ENCODE measurements at places on chromosomes 7 and 10. TPM values are rescaled to one million over a fixed set of nuclear protein-coding genes. Genes with fewer than 3 reads are reported as not detected.
A peak's percentile ranks its signal among the peaks of the same experiment; 100 is the strongest.

Gene RBP4
- polyA plus RNA-seq = 33.9 TPM

DNA sequence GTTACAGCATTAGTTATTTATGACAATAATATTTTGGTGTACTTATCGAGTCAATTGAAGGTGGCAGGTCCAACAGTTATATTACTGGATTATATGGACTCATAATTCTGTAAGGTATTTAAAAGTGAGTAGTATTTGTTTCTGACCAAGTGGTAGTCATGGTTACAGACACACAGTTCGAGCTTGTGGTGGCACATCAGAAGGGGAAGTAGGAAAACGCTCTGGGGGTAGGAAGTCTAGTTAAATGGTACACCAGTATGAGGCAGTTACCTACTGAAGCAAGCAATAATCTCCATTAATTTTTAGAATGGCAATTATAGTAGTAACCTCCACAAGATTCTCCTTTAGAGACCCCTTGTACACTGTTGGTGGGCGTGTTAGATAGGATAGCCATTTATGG is 541.2 kb downstream of the ETV1 start:
- no peak for DNase-seq

DNA sequence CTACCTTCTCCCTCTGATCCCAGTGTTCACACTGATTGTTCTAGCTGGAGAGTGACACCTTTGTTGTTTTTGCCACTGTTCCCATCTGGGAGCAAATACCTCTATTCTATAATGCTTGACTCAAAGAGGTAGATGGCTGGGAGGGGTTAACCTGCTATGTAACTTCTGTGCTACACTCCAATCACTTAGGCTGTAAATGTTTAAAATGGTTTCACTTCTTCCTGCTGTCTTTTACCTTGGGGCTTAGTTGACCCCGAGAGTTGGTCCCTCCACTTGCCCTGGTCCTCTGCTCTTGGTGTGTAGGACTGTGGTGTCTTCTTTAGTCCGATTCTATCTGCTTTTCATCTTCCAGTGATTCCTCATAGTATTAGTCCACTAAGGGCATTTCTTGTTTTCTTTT is 22.3 kb downstream of the KLHDC10 start:
- DNase-seq = peak; percentile 26

DNA sequence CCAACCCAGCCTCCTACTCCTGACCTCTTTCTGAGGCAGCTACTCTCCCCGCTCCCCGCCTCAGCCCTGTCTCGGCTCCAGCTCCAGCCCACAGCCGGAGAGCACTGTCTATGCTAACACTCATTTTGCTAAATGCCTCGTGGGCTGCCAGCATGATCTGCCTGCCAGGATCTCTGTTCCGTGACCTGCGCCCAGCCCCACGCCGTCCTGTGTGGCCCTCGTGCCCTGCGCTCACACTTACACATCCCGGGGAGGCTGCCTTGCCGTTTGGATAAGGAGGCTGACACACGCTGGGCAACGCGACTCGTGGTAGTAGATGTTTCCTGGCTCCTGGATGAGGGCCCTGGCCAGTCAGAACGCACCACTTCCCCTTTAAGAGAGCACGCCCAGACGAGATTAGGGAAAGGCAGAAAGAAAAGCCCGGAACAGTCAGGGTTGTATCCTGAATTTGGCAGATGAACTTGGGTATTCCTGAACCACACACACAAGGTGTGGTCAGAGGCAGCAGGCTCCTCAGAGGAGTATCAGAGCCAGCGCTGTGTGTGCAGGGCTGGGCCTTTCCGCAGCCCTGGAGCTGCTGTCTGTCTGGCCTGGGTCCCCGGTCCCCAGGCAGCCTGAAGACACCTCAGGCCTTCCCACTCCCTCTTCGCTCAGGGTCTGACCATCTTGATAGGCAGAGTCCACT is 97.7 kb upstream of the EFCAB10 start:
- no peak for DNase-seq

DNA sequence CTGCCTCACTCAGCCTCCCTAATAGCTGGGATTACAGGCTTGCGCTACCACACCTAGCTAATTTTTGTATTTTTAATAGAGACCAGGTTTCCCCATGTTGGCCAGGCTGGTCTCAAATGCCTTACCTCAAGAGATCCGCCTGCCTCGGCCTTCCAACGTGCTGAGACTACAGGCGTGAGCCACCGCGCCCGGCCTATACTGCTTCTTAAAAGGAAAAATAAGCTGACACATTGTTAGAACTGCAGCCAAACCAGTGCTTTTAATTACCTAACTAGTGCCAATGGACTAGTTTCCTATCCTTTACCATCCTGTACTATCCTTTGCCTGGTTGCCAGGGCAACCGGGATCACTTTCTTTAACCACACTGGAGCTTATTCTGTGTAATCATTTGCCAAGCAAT is 108.0 kb downstream of the LRRTM3 start:
- DNase-seq = no peak

GRCh38 chr7:26022982-26023381 is 129.0 kb upstream of the NFE2L3 start:
- no peak for DNase-seq

Gene RSPH10B2
- polyA plus RNA-seq = 0.70 TPM

DNA sequence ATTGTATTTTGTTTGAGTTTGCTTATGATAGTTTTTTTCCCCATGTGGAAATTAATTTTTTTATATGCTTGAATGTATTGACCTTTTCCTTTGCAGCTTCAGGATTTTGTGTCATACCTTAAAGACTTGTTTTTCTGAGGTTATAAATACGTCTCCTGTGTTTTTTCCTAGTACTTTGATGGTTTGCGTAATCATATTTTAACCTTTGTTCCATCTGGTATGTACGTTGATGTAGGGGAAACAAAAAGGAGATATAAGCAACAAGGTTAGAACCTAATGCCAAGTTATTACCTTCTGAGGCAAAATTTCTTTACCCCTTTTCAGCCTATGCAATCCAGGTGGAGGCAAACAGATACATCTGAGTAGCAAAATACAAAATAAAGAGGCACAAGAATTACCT is 17.9 kb downstream of the FGL2 start:
- no peak for DNase-seq

Gene RINT1
- 21.0 TPM for polyA plus RNA-seq

- DNase-seq = no peak
Measured at GRCh38 chr7:105703207-105703930, 122.1 kb upstream of the EFCAB10 start.

DNA sequence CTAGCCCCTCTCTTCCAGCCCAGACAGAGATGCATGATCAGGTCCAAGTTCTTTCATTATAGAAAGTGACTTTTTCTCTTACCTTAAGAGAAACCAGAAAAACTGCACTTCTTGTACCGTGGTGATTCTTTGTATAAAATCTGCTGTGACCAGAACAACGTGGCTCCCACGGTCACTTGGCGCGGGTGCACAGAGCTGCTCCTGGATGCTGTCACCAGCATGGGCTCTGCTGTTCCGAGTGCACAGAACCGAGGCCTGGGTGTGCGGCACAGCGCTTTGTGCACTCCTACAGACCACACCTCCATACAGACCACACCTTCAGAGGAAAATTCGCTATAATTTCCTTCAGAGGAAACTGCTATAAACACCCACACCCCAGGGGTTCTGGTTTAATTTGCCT is 26.0 kb downstream of the VIPR2 start:
- no peak for DNase-seq

DNA sequence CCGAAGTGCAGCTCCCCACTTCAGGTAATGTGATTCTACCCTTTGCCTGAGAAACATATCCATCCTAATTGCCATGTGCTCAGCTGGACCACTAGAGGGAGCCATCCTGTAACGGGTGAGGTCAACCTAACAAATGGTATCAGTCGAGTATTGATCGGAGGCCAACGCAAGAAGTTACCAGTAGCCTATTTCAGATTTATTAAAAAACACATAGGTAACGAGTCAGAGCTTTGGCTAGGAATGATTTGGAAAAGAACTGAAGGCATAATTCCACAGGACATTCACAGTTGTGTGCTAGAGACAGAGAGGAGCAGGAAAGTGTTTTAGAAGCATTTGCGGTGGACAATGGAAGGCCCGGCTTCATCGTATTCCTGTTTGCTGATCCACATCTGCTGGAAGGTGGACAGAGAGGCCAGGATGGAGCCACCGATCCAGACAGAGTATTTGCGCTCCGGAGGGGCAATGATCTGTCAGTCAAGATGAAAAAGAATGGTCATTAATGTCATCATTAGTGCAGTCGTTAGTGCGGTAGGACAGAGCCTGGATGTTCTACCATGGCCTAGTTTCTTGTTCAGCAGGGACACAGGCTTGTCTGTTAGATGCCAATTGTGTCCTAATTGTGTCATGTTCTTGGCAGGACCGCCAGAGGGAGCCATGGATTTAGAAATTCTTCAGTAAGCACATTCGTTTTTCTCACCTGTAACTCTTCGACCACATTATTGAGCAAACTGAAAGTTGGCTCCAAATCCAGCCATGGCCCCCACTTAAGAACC is 17.5 kb downstream of the ACTA2 start:
- DNase-seq = peak; percentile 70

GRCh38 chr7:4819560-4820404 is 42.0 kb downstream of the PAPOLB start:
- DNase-seq = no peak

DNA sequence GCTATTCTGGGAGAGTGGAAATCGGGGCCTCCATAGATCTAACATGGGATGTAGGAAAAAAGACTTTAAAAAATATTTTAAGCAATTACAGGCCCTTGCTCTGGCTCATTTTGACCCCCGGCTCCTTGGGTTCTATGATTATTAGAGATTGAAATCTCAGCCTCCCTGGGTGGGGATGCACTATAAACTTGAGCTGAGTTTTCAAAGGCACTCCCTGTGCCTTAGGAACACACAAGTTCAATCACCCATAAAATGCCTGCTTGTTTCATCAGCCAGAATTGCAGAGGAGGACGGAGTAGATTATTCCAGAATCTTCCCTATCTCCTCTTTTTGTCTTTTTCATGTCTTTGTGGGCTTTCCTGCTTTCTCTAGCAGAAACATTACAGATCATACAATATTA is 145.4 kb downstream of the CUBN start:
- DNase-seq = no peak

- DNase-seq = no peak
Measured at GRCh38 chr10:76245951-76246495, 814.6 kb downstream of the LRMDA start.

DNA sequence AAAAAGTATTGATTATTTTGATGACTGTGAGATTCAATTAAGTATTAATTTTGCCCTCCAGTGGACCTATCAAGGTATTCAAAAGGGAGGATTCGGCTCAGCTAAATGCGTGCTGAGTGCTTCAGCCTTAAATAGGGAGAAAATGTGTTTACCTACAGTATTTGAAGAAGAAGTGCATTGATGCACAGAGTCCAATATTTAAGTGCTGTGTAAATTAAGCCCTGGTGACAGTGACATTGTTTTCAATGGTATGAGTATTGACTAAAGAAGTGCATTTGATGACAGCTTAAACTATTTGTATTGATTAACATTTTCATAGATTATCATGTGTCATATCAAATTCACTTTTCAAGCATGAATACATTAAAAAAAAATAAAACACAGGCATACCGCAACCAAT is 106.6 kb downstream of the POU6F2 start:
- no peak for DNase-seq

GRCh38 chr10:124279882-124280281 is 138.8 kb downstream of the OAT start:
- no peak for DNase-seq

Gene GDF10
- 2.5 TPM for polyA plus RNA-seq

Gene ASZ1
- polyA plus RNA-seq = not detected

DNA sequence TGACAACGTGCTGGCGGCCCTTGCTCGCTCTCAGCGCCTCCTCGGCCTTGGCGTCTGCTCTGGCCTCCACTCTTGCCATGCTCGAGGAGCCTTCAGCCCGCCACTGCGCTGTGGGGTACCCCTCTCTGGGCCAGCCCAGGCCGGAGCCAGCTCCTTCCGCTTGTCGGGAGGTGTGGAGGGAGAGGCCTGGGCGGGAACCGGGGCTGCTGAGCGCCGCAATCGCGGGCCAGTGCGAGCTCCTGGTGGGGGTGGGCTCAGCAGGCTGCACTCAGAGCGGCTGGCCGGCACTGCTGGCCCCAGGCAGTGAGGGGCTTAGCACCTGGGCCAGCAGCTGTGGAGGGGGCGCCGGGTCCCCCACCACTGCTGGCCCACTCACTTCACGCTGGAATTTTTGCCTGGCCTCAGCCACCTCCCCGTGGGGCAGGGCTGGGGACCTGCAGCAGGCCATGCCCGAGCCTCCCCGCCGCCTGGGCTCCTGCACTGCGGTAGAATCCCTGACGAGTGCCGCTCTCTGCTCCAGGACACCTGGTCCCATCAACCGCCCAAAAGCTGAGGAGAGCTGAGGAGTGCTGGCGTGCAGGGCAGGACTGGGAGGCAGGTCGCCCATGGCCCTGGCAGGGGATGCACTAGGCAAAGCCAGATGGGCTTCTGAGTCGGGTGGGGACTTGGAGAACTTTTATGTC is 372.2 kb upstream of the NRG3 start:
- no peak for DNase-seq

Data from large intestine (tissue), 12 donors.